ENCODE measurements at places on chromosomes 4 and X. TPM values are rescaled to one million over a fixed set of nuclear protein-coding genes. Genes with fewer than 3 reads are reported as not detected.
A peak's percentile ranks its signal among the peaks of the same experiment; 100 is the strongest.

Gene SFRP2
- total RNA-seq = 56.2 TPM

Gene ARHGAP36
- total RNA-seq = not detected

Gene VSIG4
- total RNA-seq = 157 TPM

Gene ERCC6L
- total RNA-seq = not detected

Gene TEX11
- not detected for total RNA-seq

Gene KLHL4
- total RNA-seq = 0.21 TPM

Gene MEPE
- not detected for total RNA-seq

Gene TSPAN7
- 122 TPM for total RNA-seq

Gene AREG
- total RNA-seq = 4.0 TPM

Gene CLNK
- total RNA-seq = not detected

Gene SLC34A2
- not detected for total RNA-seq

Gene CXCL1
- 18.0 TPM for total RNA-seq

Gene PRR27
- total RNA-seq = not detected

Gene ASMT
- total RNA-seq = 37.5 TPM

Gene PLXNB3
- total RNA-seq = 99.1 TPM

Gene SYNPO2
- 178 TPM for total RNA-seq

Gene MAGEE2
- total RNA-seq = not detected

DNA sequence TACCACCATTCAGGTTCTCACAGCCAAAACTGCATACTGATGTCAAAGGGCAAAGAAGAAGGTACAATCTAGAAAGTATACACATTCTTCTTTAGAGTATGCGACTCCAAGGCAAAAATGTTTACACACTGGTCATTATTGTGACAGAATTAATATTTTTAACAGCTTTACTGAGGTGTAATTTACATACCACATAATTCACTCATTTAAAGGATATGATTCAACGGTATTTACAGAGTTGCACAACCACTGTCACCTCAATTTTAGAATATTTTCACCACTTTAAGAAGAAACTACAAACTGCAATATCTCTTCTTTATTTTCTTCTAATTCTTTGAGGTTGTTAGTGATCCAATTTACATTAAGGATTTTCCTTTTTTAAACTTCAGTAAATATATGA is 325.4 kb upstream of the SMIM31 start:
- no peaks in the 10 kb centered on the region for H3K27me3 ChIP-seq
- no peaks in the 10 kb centered on the region for H3K36me3 ChIP-seq
- H3K4me1 ChIP-seq = no peaks in the 10 kb centered on the region
- no peak for DNase-seq
- H3K4me3 ChIP-seq = no peak overlapping the region
- H3K27ac ChIP-seq = no peak overlapping the region

- no peak overlapping the region for H3K4me3 ChIP-seq
- peaks cover 8% of the 10 kb centered on the region for H3K36me3 ChIP-seq
- H3K27me3 ChIP-seq = no peaks in the 10 kb centered on the region
- H3K4me1 ChIP-seq = no peaks in the 10 kb centered on the region
Observed at GRCh38 chrX:136819031-136819703, 38.4 kb upstream of the ARHGEF6 start.

GRCh38 chr4:179467878-179468277 is 2025.6 kb upstream of the AGA start:
- no peak overlapping the region for H3K4me3 ChIP-seq
- H3K4me1 ChIP-seq = no peaks in the 10 kb centered on the region
- no peak overlapping the region for H3K27ac ChIP-seq
- no peaks in the 10 kb centered on the region for H3K36me3 ChIP-seq

- no peaks in the 10 kb centered on the region for H3K27me3 ChIP-seq
- H3K27ac ChIP-seq = no peak overlapping the region
- DNase-seq = no peak
- no peak overlapping the region for H3K4me3 ChIP-seq
Observed at GRCh38 chr4:158255727-158256324, 45.5 kb downstream of the TMEM144 start.

- DNase-seq = no peak
- no peak overlapping the region for H3K4me3 ChIP-seq
- peak overlapping the region; percentile 8 for H3K27ac ChIP-seq
- no peaks in the 10 kb centered on the region for H3K27me3 ChIP-seq
- H3K36me3 ChIP-seq = peaks cover 70% of the 10 kb centered on the region
Observed at GRCh38 chr4:77163641-77164040, 6.6 kb downstream of the CCNG2 start.

DNA sequence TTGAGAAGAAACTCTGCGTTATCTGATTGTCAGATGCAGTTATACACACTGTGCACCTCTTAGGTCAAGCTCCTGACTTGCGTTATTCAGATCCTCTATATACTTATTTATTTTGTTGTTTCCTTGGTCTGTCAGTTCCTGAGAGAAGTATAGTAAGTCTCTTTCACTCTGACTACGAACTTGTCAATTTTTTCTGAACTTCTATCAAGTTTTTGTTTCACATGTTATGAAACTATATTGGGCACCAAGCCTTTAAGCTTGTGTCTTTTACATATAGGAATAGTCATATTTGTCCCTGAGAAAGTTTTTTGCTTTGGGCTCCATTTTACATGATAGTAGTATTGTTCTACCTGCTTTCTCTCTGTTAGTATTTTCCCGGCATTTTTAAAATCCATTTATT is 31.7 kb downstream of the ZNF275 start:
- no peaks in the 10 kb centered on the region for H3K4me1 ChIP-seq
- no peaks in the 10 kb centered on the region for H3K27me3 ChIP-seq
- no peaks in the 10 kb centered on the region for H3K36me3 ChIP-seq
- no peak for DNase-seq
- no peak overlapping the region for H3K27ac ChIP-seq
- no peak overlapping the region for H3K4me3 ChIP-seq

- no peak for DNase-seq
- no peak overlapping the region for H3K4me3 ChIP-seq
- peaks cover 10% of the 10 kb centered on the region for H3K4me1 ChIP-seq
- H3K36me3 ChIP-seq = no peaks in the 10 kb centered on the region
Observed at GRCh38 chr4:154361450-154361849, 130.1 kb downstream of the DCHS2 start.

- DNase-seq = no peak
- H3K27ac ChIP-seq = no peak overlapping the region
- H3K4me1 ChIP-seq = no peaks in the 10 kb centered on the region
- H3K27me3 ChIP-seq = no peaks in the 10 kb centered on the region
- H3K4me3 ChIP-seq = peak overlapping the region; percentile 72
Observed at GRCh38 chrX:119690921-119691716, 1.8 kb downstream of the SEPTIN6 start.

DNA sequence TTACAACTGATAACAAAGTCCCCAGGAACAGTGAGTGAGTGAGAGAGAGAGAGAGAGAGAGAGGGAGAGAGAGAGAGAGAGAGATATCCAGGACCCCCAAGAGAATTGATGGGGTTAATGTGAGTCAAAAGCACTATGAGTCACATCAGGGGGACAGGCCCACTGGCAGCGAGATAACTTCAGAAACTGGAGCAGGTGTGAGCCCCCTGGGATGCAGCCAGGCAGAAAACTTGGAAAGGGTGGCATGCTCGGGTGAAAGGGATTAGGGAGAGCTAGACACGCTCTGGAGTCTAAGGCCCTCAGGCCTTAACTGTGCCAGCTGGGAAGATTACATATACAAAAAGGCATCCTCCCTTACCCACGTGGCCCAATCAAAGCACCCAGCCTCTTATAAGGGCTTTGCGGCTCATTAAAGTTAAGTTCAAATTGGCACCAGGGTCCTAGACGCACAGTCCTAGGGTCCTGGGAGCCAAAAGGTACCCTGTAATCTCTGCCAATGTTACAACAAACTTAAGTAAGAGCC is 841 bp downstream of the ACOT9 start:
- H3K27me3 ChIP-seq = no peaks in the 10 kb centered on the region
- H3K4me3 ChIP-seq = peak overlapping the region; percentile 71
- no peaks in the 10 kb centered on the region for H3K4me1 ChIP-seq
- peak overlapping the region; percentile 98 for H3K27ac ChIP-seq
- no peak for DNase-seq
- no peaks in the 10 kb centered on the region for H3K36me3 ChIP-seq

- H3K36me3 ChIP-seq = no peaks in the 10 kb centered on the region
- no peak overlapping the region for H3K4me3 ChIP-seq
- H3K27ac ChIP-seq = no peak overlapping the region
- no peak for DNase-seq
- no peaks in the 10 kb centered on the region for H3K4me1 ChIP-seq
Observed at GRCh38 chr4:167032871-167033270, 201.4 kb downstream of the SPOCK3 start.

GRCh38 chr4:15936495-15936894 is 2.0 kb downstream of the FGFBP1 start:
- DNase-seq = no peak
- no peaks in the 10 kb centered on the region for H3K27me3 ChIP-seq
- no peaks in the 10 kb centered on the region for H3K4me1 ChIP-seq
- H3K27ac ChIP-seq = no peak overlapping the region
- H3K36me3 ChIP-seq = no peaks in the 10 kb centered on the region
- no peak overlapping the region for H3K4me3 ChIP-seq

GRCh38 chr4:78426972-78427371 is 124.6 kb upstream of the ANXA3 start:
- no peaks in the 10 kb centered on the region for H3K4me1 ChIP-seq
- no peaks in the 10 kb centered on the region for H3K36me3 ChIP-seq
- no peak for DNase-seq
- no peak overlapping the region for H3K4me3 ChIP-seq

DNA sequence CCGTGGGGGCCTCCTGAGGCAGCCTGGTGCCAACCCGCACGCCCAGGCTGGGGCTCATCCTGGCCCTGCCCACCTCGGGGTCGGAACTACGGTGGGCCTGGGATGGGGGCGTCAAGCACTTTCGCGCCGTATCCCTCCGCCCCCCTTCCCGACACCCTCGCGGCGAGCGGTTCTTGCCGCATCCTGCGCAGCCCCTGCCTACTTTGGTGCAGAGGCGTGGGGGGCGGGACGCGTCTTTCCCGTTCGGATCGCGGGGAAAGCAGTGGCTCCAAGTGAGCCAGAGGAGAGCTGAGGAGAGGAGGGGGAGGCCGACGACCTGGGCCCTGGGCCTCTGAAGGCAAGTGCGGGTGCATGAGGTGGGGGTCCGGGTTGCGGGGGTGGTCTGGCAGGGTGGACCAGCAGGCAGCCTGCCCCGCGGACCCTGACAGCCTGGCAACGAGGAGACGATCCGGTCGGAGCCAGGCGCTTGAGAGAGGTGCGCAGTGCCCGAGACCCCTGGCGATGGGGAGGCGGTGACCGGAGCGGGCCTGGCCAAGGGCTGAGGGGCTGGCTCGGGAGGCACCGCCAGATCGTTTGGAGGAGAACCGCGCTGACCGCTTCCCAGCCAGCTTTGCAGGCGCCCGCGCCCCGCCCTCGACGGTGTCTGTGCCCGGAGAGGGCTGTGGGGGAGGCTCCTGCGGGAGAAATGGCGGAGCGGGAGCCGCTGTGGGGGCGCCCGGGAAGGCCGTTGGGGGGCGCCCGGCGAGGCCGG is at the start of gene GPRASP2:
GPRASP2 (plus strand) TSS at position 233 of the 751 bp plus-strand sequence. CDS start 2,422 bp downstream, outside the sequence.
- H3K4me3 ChIP-seq = peak within 1 kb of the TSS; percentile 87
- H3K27ac ChIP-seq = peak within 1 kb of the TSS; percentile 86
- H3K27me3 ChIP-seq = no peaks in the 10 kb centered on the region
- no peaks in the 10 kb centered on the region for H3K4me1 ChIP-seq
- H3K36me3 ChIP-seq = no peaks in the 10 kb centered on the region
- DNase-seq = no peak

- no peak overlapping the region for H3K4me3 ChIP-seq
- no peaks in the 10 kb centered on the region for H3K27me3 ChIP-seq
- DNase-seq = no peak
- no peak overlapping the region for H3K27ac ChIP-seq
- no peaks in the 10 kb centered on the region for H3K36me3 ChIP-seq
Observed at GRCh38 chr4:177673985-177674489, 231.8 kb upstream of the AGA start.

GRCh38 chrX:124289443-124289842 is 43.0 kb upstream of the TEX13D start:
- DNase-seq = no peak
- H3K27ac ChIP-seq = no peak overlapping the region
- no peaks in the 10 kb centered on the region for H3K27me3 ChIP-seq
- no peaks in the 10 kb centered on the region for H3K4me1 ChIP-seq
- no peak overlapping the region for H3K4me3 ChIP-seq

- H3K27me3 ChIP-seq = no peaks in the 10 kb centered on the region
- no peak overlapping the region for H3K27ac ChIP-seq
- no peaks in the 10 kb centered on the region for H3K36me3 ChIP-seq
- no peak overlapping the region for H3K4me3 ChIP-seq
Observed at GRCh38 chr4:52780617-52781354, 29.6 kb upstream of the ERVMER34-1 start.

- no peak for DNase-seq
- H3K27ac ChIP-seq = no peak overlapping the region
- no peaks in the 10 kb centered on the region for H3K36me3 ChIP-seq
- no peaks in the 10 kb centered on the region for H3K27me3 ChIP-seq
Observed at GRCh38 chr4:7542781-7543180, 108.1 kb upstream of the PSAPL1 start.

DNA sequence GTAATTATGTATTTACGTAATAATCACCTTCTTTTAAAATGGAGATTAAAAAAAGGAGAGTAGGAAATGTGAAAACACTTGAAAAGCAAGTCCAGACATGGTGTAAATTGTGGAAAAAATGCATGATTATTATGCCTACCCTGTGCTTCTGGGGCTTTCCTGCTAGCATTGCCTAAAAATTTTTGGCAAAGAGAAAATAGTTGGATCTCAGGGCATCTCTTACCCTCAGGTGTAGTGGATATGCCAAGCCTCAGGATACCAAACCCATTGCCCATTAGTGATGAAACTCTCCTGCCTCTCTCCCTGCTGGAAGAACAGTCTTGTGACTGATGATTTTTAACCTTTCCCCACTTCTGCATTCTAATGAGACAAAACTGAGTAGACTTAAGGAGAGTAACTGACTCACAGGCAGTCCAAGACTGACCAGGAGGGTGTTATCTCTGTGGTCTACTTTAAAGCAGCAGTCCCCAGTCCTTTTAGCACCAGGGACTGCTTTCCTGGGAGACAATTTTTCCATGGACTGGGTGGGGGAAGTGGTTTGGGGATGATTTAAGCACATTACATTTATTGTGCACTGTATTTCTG is 174.6 kb downstream of the ZNF330 start:
- no peaks in the 10 kb centered on the region for H3K36me3 ChIP-seq
- H3K27me3 ChIP-seq = no peaks in the 10 kb centered on the region
- no peak overlapping the region for H3K27ac ChIP-seq
- no peaks in the 10 kb centered on the region for H3K4me1 ChIP-seq
- no peak overlapping the region for H3K4me3 ChIP-seq

- no peaks in the 10 kb centered on the region for H3K27me3 ChIP-seq
- H3K27ac ChIP-seq = no peak overlapping the region
- no peak overlapping the region for H3K4me3 ChIP-seq
- H3K36me3 ChIP-seq = no peaks in the 10 kb centered on the region
- no peak for DNase-seq
Observed at GRCh38 chr4:83759611-83760010, 223.7 kb downstream of the GPAT3 start.

- no peak overlapping the region for H3K4me3 ChIP-seq
- DNase-seq = no peak
- no peak overlapping the region for H3K27ac ChIP-seq
- no peaks in the 10 kb centered on the region for H3K27me3 ChIP-seq
- no peaks in the 10 kb centered on the region for H3K4me1 ChIP-seq
Observed at GRCh38 chr4:3820016-3820805, 54.0 kb downstream of the ADRA2C start.

GRCh38 chr4:6038711-6039110 is 20.5 kb upstream of the C4orf50 start:
- no peaks in the 10 kb centered on the region for H3K36me3 ChIP-seq
- H3K27me3 ChIP-seq = no peaks in the 10 kb centered on the region
- no peak overlapping the region for H3K27ac ChIP-seq
- no peak for DNase-seq
- H3K4me3 ChIP-seq = no peak overlapping the region

GRCh38 chr4:85672116-85672515 is 197.2 kb downstream of the ARHGAP24 start:
- H3K4me1 ChIP-seq = no peaks in the 10 kb centered on the region
- H3K4me3 ChIP-seq = no peak overlapping the region
- no peaks in the 10 kb centered on the region for H3K27me3 ChIP-seq
- DNase-seq = no peak
- H3K36me3 ChIP-seq = no peaks in the 10 kb centered on the region
